ENCODE measurements at places on chromosomes 4 and X.

DNA sequence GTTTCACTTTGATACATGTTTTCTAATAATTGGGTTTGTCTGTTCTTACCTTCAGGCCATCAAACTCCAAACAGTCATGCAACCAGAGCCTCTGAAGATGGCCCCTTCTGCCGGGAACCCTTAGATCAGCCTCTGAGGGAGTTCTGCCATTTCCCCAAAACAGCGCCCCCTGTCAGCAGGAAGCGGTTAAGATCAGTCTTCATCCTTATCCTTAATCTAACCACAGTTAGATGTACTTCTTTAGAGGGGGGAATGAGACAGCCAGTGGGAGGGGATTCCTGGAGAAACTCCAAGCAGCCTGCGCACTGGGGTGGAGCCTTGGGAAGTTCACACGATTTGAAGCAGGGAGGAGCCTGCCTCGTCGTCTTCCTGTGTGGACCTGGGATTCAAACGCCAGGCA is 185.4 kb downstream of the INPP4B start:
- no peak for DNase-seq

- DNase-seq, result no peak
Measured at GRCh38 chr4:181308476-181309312, 934.5 kb upstream of the TENM3 start.

- no peak for DNase-seq
Measured at GRCh38 chr4:133146574-133147241, 2.4 kb upstream of the PCDH10 start.

- no peak for DNase-seq
Measured at GRCh38 chrX:31323658-31324057, 251.8 kb upstream of the FTHL17 start.

DNA sequence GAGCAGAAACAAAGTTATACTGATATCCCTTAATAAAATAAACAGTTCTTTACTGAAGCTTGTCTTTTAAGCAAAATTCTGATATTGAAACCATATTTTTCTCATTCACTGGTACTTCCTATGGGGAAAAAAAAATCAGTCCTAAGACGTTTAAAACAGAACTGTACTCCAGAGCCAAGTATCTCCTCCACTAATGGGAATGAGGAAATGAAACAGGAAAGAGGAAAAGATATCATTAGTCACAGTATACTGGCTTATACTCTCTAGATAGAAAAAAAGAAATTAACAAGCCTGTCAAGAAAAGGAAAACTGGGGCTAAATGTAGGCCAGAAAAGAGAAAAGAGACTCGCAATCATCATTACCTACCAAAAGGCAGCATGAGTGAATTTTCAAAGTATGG is 252.7 kb downstream of the CENPC start:
- DNase-seq, result no peak

DNA sequence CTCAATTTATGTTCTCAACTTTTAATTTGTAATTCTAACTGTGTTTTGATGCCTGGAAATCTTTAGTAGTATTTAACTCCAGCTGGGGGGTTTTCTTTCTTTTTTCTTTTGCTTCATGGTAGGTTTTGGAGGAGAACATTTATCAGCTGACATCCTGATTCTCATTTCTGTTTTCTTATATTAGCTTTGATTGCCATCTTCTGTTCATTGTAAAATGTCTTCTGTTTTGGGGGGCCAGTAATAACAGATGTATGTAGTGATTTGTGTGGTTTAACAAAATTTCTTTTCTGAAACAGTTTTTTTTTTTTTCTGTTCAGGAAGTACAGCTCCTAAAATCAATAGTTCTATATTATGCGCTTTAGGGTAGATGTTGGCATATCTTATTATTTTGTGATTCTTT is 182.2 kb downstream of the GABRB1 start:
- DNase-seq, result no peak
